Activated CD4-positive, alpha-beta T cell treated with anti-CD3 and anti-CD28 coated beads for 36 hours (primary cell): ENCODE measurements at places on chromosomes 6 and 20. TPM values are rescaled to one million over a fixed set of nuclear protein-coding genes. Genes with fewer than 3 reads are reported as not detected.

Gene TSPO2
- not detected for total RNA-seq

Gene STX11
- total RNA-seq = 20.9 TPM

Gene SRSF6
- total RNA-seq = 132 TPM

Gene GATA5
- total RNA-seq = not detected

Gene C6orf163
- 1.5 TPM for total RNA-seq

Gene DNMT3B
- 1.6 TPM for total RNA-seq

Gene FAM217A
- not detected for total RNA-seq

Gene SIRPB2
- total RNA-seq = not detected

Gene SNAI1
- 0.25 TPM for total RNA-seq

Gene GABRR2
- 0.49 TPM for total RNA-seq

Gene KCNK15
- 1.4 TPM for total RNA-seq

Gene GPR31
- total RNA-seq = not detected

Gene TRIM31
- total RNA-seq = not detected

Gene MUC21
- total RNA-seq = not detected

Gene RAD21L1
- total RNA-seq = not detected

Gene TSBP1
- not detected for total RNA-seq

Gene DEFB124
- total RNA-seq = not detected

Gene KAT14
- total RNA-seq = 17.9 TPM

Gene MED20
- 21.6 TPM for total RNA-seq

Gene ACTL10
- 1.7 TPM for total RNA-seq
